ENCODE measurements at places on chromosomes 2 and 18.
A peak's percentile ranks its signal among the peaks of the same experiment; 100 is the strongest.

- DNase-seq, result peak; percentile 99
- peaks cover 6% of the 10 kb centered on the region for H3K4me1 ChIP-seq
- H3K36me3 ChIP-seq, result no peaks in the 10 kb centered on the region
Observed at GRCh38 chr2:97645695-97646629, at the start of gene COX5B. Gene COX5B (plus strand): TSS chr2:97646062. CDS start chr2:97646087, 25 bp downstream.

DNA sequence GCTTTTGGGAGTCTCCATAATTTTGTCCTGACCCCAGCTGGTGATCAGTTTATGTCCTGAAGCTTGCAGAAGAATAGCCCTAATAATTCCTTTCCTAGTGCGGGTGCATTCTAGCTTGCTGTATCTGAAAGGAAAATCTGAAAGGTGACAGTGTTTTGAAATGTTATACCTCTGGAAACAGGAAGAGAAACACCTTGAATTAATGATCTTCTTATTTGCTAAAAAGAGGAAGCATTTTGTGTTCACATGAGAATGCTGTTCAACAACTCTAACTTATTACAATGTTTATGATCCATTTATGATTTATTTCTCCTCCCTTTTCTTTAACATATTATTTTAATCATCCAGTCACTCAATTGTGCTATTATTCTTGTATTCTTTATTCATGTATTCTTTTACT is 66.9 kb upstream of the CAVIN2 start:
- H3K27ac ChIP-seq, result no peak overlapping the region
- H3K4me3 ChIP-seq, result no peak overlapping the region
- H3K4me1 ChIP-seq, result no peaks in the 10 kb centered on the region
- H3K27me3 ChIP-seq, result no peaks in the 10 kb centered on the region

GRCh38 chr2:120267348-120267747 is 14.7 kb downstream of the RALB start:
- no peak for DNase-seq
- H3K4me1 ChIP-seq, result no peaks in the 10 kb centered on the region
- H3K27me3 ChIP-seq, result no peaks in the 10 kb centered on the region
- no peak overlapping the region for H3K4me3 ChIP-seq

- H3K27ac ChIP-seq, result no peak overlapping the region
- no peak overlapping the region for H3K4me3 ChIP-seq
- DNase-seq, result no peak
- no peaks in the 10 kb centered on the region for H3K36me3 ChIP-seq
- H3K27me3 ChIP-seq, result no peaks in the 10 kb centered on the region
Observed at GRCh38 chr2:195390686-195391321, 266.2 kb upstream of the SLC39A10 start.

DNA sequence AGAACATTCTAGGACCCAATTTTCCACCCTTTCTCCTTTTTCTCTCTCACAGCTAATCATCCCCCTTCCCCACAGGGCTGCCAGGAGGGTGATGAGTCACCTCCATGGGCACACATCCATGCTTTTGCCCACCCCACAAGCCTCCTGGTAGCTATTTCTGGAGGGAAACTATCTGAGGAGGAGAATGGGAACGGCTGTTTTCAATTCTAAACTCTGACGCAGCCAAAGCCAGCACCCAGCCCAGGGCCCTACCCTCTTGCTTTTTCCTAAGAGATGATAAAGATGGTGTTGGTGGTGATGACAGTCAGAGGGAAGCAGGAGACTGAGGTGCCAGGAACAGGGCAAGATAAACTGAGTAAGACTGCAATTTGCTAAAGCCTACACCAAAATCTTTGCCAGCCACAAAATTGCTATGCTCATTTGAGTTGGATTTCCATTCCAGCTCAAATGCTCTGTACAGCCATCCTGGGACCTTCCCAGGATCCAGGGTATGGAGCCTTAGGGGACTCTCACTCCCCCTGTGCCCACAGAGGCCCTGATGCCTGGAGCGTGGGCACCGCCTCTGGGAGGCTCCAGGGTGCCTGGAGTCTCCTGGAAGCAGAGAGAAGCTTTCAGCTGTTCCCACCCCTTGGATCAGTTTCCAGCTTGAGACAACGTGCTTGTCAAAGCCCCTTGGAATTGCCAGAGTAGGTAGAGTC is 62.0 kb upstream of the FZD7 start:
- no peak for DNase-seq
- no peak overlapping the region for H3K4me3 ChIP-seq
- no peaks in the 10 kb centered on the region for H3K4me1 ChIP-seq
- H3K27ac ChIP-seq, result no peak overlapping the region
- no peaks in the 10 kb centered on the region for H3K36me3 ChIP-seq

GRCh38 chr2:60058781-60059180 is 494.7 kb downstream of the BCL11A start:
- no peaks in the 10 kb centered on the region for H3K27me3 ChIP-seq
- DNase-seq, result no peak
- H3K27ac ChIP-seq, result no peak overlapping the region
- H3K4me3 ChIP-seq, result no peak overlapping the region

DNA sequence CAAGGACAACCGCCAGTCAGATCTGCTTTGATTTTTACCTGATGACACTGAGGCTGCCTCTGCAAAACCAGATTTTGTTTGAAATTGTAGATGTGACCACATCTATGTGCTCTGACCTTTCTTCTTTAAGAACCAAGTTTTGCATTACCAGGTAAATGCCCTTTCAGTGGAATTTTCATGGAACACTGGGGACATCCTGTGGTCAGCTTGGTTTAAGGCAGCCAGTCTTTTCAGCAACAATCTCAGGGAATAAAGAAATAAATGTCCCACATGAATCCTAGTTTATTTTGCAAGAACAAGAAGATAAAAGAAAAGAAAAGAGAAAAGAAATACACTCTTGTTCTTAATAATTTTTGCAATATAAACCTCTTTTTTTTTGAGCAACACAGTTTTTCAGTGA is 90.6 kb downstream of the POU3F3 start:
- H3K4me3 ChIP-seq, result no peak overlapping the region
- no peaks in the 10 kb centered on the region for H3K27me3 ChIP-seq
- H3K4me1 ChIP-seq, result no peaks in the 10 kb centered on the region
- no peak overlapping the region for H3K27ac ChIP-seq
- H3K36me3 ChIP-seq, result no peaks in the 10 kb centered on the region
- DNase-seq, result no peak
